ENCODE measurements at places on chromosomes 7 and 10. TPM values are rescaled to one million over a fixed set of nuclear protein-coding genes. Genes with fewer than 3 reads are reported as not detected.

The ZPBP gene
- not detected for polyA plus RNA-seq

The FZD1 gene
- 11.6 TPM for polyA plus RNA-seq

The TAS2R4 gene
- 1.5 TPM for polyA plus RNA-seq

The GPNMB gene
- polyA plus RNA-seq: 23.4 TPM

The TPST1 gene
- polyA plus RNA-seq: 16.1 TPM

The SPDYE11 gene
- polyA plus RNA-seq: 0.53 TPM

The MCM10 gene
- 3.0 TPM for polyA plus RNA-seq

Measured in muscle of back (tissue), 13 donors.